Forelimb muscle (tissue), 1 donor: ENCODE measurements at places on chromosomes 7 and 10. TPM values are rescaled to one million over a fixed set of nuclear protein-coding genes. Genes with fewer than 3 reads are reported as not detected.

Gene HMX3
- not detected for polyA plus RNA-seq

DNA sequence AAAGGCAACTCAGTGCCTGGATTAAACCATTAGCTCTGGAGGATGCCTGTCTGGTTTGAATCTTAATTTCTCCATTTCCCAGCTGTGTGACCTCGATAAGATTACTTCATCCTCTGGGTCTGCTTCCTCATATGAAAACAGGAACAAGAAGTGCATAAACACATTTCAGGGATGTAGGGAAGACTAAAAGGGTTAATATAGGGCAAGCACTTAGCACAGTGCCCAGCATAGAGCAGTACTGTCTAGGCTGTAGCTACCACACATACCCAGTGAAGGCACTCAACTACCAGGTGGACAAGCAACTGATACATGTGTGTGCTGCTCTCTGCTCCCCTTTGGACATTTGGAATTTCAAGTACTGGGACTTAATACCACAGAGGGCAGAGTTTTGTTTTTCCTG is 85.4 kb downstream of the KCNMA1 start:
- no peak for DNase-seq

GRCh38 chr10:84172467-84173356 is 889 bp upstream of the GPR15LG start:
- DNase-seq = no peak

DNA sequence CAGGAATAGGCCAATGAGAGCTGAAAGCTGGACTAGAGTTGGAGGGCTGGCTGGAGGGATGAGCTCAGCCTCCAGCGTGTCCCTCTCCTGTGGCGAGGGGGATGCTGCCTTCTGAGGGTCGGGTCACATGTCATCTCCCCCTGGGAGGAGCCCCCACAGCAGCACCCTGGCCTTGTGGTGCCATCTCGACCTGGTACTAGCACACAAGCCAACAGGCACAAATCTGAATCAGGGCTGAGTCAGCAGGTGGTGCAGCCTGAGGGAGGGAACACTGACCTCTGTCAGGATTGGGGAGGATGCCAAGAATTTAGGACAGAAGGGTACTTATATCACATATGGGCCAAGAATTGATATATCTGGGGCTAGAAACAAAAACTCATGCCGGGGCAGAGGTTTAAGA is 280.4 kb downstream of the CELF2 start:
- DNase-seq = no peak

DNA sequence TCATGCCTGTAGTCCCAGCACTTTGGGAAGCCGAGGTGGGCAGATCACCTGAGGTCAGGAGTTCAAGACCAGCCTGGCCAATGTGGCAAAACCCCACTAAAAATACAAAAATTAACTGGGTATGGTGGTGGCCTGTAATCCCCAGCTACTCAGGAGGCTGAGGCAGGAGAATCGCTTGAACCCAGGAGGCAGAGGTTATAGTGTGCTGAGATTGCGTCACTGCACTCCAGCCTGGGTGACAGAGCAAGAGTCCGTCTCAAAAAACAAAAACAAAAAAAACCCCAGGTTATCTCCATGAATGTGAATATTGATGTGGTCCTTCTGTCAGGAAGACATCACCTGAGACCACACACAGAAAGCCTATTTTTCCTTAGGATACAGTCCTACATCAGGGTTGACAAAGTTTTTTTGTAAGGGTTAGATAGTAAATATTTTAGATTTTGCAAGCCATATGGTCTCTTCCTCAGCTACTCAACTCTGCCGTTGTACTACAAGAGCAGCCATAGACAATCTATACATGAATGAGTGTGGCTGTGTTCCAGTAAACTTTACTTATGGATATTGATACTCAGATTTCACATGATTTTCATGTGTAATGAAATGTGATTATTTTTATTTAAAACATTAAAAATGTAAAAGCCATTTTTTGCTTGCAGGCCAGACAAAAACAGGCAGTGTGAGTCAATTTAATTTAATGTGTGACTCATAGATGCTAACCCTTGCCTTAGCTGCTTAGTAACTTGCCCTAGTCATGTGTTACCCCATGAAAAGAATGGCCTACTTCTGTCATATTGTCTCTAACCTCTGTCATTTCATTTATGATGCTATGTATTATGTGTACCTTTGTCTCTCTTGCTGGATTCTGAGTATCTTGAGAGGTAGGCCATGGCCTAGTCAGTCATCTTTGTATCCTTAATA is 78.1 kb downstream of the TPST1 start:
- DNase-seq = no peak

DNA sequence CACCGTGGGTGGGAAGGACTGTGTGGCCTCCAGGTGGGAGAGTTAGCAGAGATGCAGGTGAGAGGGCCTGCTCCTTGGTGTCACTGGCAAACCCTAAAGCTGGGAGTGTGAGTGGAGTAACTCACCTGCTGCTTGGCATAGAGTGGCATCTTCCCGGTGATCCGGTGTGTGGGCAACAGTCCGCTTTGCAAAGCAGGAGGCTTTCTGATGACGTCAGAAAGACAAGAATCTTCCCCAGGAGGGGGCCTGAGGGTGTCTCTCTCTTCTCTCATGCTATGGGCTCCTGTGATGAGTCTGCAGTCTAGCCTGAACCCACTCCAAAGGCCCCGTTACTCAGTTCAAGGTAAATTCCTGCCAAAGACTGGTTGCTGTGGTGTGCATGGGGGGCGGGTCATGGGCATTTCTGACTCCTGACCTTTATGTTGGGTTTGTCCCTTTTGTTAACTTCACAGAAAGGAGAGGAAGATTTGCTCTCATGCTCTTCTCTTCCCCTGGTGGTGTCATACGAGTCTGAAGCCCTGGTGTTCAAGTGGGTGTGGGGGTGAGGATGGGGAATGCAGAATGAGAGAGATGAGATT is 187.9 kb downstream of the GATA3 start:
- DNase-seq = no peak

- no peak for DNase-seq
Observed at GRCh38 chr7:82838314-82838713, 324.4 kb downstream of the PCLO start.

Gene MYH16
- 0.18 TPM for polyA plus RNA-seq

- DNase-seq = no peak
Observed at GRCh38 chr10:14009371-14010100, 321.2 kb downstream of the FRMD4A start.

DNA sequence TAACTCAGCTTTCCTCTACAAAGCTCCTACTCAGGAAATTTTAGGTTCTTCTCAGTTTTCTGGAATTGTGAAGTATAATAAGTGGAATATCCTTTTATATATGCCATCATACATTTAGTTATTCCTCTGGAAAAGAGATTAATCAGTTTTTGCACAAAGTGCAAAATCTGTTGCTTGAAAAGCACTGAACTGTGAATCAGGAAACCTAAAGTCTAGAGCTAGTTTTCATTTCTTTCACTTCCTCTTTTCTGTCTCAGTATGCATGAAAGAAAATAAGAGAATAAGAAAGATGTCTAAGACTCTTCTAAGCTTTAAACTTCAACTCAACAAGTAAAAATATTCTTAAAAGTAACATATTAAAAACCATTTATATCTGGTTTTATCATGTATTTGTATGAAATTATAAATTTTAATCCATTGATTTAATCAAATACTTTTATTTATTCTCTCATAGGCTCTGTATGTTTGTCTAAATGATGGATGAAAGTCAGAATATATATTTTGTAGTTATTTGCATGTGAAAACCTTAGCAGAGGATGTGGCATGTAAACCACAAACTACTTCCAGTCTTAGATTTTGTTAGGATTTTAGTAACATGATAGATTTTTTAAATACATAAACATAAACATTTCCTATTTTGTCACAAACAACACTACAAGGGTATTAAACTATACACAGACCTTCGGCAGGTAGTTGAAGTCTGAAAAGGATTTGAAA is 1073.0 kb downstream of the XPNPEP1 start:
- DNase-seq = no peak
